ENCODE measurements at places on chromosomes 12 and 14.

DNA sequence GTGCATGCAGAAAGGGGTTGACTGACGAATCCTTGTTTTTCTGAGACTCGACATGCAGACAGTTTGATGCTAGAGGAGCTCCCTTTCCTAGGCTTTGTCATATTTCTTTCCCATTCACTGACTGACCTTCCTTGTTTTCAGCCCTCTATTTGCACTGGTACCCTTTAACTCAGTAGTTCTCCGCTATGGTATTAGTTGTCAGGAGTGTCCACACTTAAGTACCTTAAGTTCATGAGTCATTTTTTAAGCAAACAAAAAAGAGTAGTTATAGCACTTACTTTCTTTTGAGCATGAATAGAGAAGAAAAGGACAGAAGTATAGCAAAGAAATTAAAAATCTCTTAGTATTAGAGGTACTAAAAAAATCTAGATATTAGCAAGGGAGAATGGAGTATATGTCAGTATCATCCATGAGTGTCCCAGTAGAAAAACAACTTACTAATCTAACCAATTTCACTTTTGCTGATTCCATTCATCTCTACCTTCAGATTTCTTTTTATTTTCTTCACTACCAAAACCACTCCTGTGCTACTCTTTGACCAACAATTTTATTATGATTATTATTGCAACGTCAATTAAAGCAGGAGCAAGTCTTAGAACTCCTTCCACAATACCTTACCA is 8.3 kb downstream of the ATP2B1 start:
- DNase-seq, result no peak

DNA sequence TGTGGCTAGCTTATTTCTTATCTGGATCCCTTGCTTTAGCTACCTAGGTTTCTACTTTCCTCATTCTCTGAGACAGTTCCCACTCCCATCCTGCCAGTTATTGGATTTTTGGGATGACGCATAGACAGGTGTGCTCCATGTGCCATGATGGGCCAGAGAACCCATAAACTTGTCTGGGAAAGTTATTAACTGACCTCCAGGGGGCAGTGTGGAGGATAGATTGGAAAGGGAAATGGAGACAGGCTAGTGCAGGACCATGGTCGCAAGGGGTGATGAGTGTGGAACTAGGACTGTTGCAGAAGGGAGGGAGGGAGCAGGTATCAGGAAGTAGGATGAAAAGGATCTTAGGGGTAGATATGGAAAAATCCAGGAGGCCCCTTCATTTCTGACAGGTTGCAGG is 80.3 kb downstream of the ESRRB start:
- DNase-seq, result no peak

- DNase-seq, result no peak
These were observed 42.6 kb upstream of the POC1B start for GRCh38 chr12:89568484-89568883.

- no peak for DNase-seq
These were observed 187.5 kb upstream of the DIO3 start for GRCh38 chr14:101373690-101374295.

DNA sequence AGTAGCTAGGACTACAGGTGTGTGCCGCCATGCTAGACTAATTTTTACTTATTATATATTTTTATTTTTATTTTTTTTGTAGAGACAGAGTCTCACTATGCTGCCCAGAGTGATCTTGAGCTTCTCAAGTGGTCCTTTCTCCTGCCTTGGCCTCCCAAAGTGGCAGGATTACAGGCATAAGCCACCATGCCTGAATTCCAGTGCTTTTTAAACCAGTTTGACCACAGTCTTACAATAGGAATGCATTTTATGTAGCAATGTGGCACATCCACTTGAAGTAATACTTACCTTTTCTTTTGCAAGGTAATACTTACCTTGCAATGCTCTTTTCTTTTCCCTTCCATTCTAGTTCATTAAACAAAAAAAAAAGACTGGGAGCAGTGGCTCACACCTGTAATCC is 38.0 kb upstream of the CPM start:
- no peak for DNase-seq

GRCh38 chr12:100442403-100442802 is 31.3 kb upstream of the NR1H4 start:
- no peak for DNase-seq

DNA sequence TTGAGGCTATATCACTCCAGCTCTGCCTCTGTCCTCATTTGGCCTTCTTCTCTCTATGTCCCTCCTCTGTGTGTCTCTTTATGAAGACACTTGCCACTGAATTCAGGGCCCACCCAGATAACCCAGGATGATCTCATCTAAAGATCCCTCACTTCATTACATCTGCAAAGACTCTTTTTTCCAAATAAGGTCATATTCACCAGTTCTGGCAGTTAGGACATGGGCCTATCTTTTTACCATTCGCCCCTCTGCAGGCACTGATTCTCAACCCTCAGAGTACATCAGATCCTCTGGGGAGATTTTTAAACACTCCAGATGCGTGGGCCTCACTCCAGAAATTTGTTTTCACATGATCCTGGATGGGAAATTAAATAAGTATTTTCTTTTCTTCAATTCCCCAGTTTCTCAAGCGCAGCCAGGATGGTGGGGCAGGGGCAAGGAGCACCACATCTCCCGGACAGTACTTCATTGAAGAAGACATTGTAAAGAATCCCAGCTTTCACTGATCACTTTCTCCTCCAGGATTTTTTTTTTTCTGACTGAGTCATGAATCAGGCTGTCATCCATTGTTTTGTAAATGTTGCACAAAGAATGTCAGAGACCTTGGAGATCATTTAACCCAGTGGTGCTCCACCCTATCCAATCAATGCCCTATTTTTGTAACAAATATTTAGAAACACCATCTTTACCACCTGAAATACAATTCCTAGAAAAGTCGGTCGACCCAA is 27.4 kb downstream of the CRACR2A start:
- DNase-seq, result no peak
